Mesangial cell (primary cell): ENCODE measurements at places on chromosomes 13 and 19. TPM values are rescaled to one million over a fixed set of nuclear protein-coding genes. Genes with fewer than 3 reads are reported as not detected.

The EBI3 gene
- 2.3 and 4.4 TPM in 2 replicates for total RNA-seq

The KRTDAP gene
- not detected in 2 replicates for total RNA-seq

The ATP7B gene
- total RNA-seq, result 10.8 and 12.1 TPM in 2 replicates

The ICAM5 gene
- 0.16 and 0.63 TPM in 2 replicates for total RNA-seq

The NTN5 gene
- 0.51 TPM in 1 of 2 replicates, not detected in the other for total RNA-seq

The IQCN gene
- 0.16 and 1.1 TPM in 2 replicates for total RNA-seq

The ZNF230 gene
- total RNA-seq, result 1.4 and 2.4 TPM in 2 replicates

The SLC8A2 gene
- total RNA-seq, result not detected in 2 replicates

The TEX101 gene
- total RNA-seq, result not detected in 2 replicates

The ZNF558 gene
- 8.8 and 20.0 TPM in 2 replicates for total RNA-seq

The CEACAM3 gene
- not detected in 2 replicates for total RNA-seq

The RFPL4A gene
- total RNA-seq, result not detected in 2 replicates

The OR7C1 gene
- not detected in 2 replicates for total RNA-seq

The CEACAM7 gene
- total RNA-seq, result not detected in 2 replicates

The RNF113B gene
- total RNA-seq, result not detected in 2 replicates

The R3HDM4 gene
- 45.5 and 61.0 TPM in 2 replicates for total RNA-seq

The CCNE1 gene
- 3.9 and 9.5 TPM in 2 replicates for total RNA-seq

The CACNG7 gene
- total RNA-seq, result 0.13 and 1.1 TPM in 2 replicates

The FCER2 gene
- not detected in 2 replicates for total RNA-seq
